NCI-H187 (cell line): ENCODE measurements at places on chromosomes 3 and 15.

- DNase-seq: no peak
These were observed 214.4 kb upstream of the SOX2 start for GRCh38 chr3:181497358-181497757.

DNA sequence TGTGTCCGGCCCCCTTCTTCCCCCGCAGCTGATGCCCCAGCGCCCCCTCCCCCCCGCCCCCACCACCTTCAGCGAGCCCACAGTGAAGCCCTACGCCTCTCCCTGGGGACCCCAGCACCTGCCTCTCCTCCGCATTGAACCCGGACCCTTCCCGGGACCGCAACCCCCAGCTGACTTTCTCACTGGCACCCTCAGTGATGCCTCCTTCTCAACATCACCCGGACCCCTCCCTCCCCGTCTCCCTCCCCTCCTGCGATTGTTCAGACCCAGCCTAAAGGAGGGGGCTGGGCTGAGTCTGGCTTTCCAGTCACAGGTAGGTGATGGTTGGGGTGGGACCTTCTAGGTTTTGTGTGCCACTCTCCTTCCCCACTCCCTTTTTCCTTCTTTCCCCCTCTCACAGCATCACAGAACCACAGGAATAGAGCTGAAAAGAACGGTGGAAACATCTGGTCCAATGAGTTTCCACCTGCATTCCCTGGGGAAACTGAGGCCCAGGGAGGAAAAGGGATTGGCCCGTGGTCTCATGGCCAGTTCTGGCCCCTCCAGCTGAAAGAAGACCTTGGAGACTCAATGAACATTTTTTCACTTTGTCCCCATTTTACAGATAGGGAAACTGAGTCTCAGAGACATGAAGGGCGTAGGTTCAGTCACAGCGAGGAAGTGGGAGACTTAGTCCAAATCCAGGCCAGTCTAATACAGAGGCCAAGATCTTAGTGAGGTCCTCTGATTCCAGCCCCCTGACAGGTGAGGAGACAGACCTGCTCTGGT is 828 bp downstream of the CAND2 start:
- no peak for DNase-seq

GRCh38 chr3:50251220-50251619 is 15.2 kb downstream of the GNAI2 start:
- no peak for DNase-seq

DNA sequence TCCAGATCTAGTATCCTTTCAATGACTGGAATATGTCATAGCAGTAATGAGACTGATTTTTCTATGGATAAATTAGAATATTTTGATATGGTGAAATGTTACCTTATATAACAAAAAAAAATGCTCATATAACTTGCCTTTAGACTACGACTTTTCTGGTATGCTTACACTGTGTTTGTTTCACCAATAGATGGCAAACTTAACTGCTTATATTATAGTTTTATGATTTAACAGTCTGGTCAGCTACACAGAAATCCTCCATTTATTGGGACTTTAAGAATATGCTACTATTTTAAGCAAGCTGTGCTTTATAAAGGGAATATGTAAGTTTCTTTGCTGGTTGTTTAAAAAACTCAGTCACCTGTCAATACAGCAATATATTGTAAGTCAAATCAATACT is 205.6 kb downstream of the VGLL3 start:
- DNase-seq: no peak

DNA sequence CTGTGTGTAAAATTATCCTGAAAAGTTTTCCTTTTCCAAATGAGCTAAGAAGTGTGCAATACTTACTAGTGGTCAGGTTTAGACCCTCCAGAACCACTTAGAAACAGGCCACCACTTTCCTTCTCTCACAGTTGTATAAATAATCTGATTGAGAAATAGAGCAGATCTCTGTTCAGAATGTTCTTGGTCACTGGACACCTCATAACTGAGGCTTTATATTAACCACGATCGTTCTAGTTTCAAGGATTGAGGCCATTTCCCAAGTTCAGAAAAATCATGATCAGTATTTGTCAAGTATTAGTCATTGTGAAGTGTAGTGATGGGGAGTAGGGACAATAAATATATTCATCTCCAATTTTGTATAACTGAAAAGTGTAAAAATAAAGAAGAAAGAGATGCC is 1.0 kb upstream of the MAP3K13 start:
- no peak for DNase-seq

- no peak for DNase-seq
These were observed 316.6 kb downstream of the RBMS3 start for GRCh38 chr3:29597376-29598008.

- DNase-seq: no peak
These were observed 2.7 kb downstream of the ZNF662 start for GRCh38 chr3:42908675-42909074.
